ENCODE measurements at places on chromosomes 13 and 19. TPM values are rescaled to one million over a fixed set of nuclear protein-coding genes. Genes with fewer than 3 reads are reported as not detected.

The SHD gene
- total RNA-seq = not detected

The TTC9B gene
- total RNA-seq = not detected

The ZNF470 gene
- 0.77 TPM for total RNA-seq

The ZSCAN4 gene
- not detected for total RNA-seq

The ZFP36 gene
- total RNA-seq = 50.1 TPM

GRCh38 chr19:14115756-14116155 lies 1.8 kb downstream of the PRKACA start:
- no peak overlapping the region for H3K4me3 ChIP-seq
- peaks cover 16% of the 10 kb centered on the region for H3K4me1 ChIP-seq
- no peaks in the 10 kb centered on the region for H3K36me3 ChIP-seq
- no peak overlapping the region for H3K27ac ChIP-seq

GRCh38 chr19:461721-462551 lies 1.1 kb upstream of the SHC2 start:
- no peaks in the 10 kb centered on the region for H3K4me1 ChIP-seq
- no peak overlapping the region for H3K4me3 ChIP-seq
- H3K36me3 ChIP-seq = no peaks in the 10 kb centered on the region
- H3K27me3 ChIP-seq = no peaks in the 10 kb centered on the region
- DNase-seq = no peak
- H3K27ac ChIP-seq = no peak overlapping the region

DNA sequence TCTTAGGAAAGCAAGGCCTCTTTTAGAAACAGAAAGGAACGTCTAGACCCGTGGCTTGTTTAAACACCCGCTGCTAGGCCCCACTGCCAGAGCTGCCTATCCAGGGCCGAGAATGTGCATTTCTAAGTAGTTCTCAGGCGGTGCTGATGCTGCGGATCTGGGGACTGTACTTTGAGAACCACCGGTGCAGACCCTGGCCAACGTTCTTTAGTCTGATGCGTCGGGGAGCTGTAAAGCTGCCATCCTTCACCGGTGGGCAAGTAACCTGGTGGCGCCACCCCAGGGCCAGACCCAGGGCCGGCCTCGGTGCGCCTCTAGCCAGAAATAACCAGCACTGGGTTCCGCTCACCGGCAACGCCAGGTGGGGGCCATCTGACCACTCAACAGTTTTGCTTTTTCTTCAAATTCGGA lies 47.1 kb downstream of the TGDS start:
- no peaks in the 10 kb centered on the region for H3K4me1 ChIP-seq
- no peaks in the 10 kb centered on the region for H3K36me3 ChIP-seq
- no peaks in the 10 kb centered on the region for H3K27me3 ChIP-seq
- H3K4me3 ChIP-seq = peak overlapping the region; percentile 83

- no peak for DNase-seq
- no peak overlapping the region for H3K27ac ChIP-seq
- no peaks in the 10 kb centered on the region for H3K36me3 ChIP-seq
- peaks cover 5% of the 10 kb centered on the region for H3K4me1 ChIP-seq
- no peak overlapping the region for H3K4me3 ChIP-seq
- H3K27me3 ChIP-seq = no peaks in the 10 kb centered on the region
These were observed 130.3 kb upstream of the SERP2 start for GRCh38 chr13:44243198-44243857.

- no peak for DNase-seq
- H3K27ac ChIP-seq = no peak overlapping the region
- H3K27me3 ChIP-seq = no peaks in the 10 kb centered on the region
- H3K4me1 ChIP-seq = peaks cover 19% of the 10 kb centered on the region
These were observed 3.7 kb upstream of the ZNF444 start for GRCh38 chr19:56137405-56137804.

DNA sequence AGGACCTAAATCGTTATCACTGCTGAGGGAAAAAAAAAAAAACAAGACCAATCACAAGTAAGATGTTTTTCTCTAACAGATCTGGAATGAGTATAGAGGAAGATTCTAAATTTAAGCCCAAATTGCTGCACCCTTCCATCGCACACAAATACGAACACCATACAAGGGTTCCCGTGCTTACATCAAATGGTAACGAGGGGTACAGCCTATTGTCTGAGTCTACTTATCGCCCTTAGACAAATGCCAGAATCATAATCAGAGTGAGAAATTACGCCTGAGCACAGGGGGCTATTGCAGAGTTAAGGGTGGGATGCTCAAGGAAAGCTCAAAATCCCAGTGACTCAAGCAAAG lies 603 bp downstream of the ZC3H13 start:
- no peak for DNase-seq
- no peaks in the 10 kb centered on the region for H3K4me1 ChIP-seq
- H3K36me3 ChIP-seq = no peaks in the 10 kb centered on the region

DNA sequence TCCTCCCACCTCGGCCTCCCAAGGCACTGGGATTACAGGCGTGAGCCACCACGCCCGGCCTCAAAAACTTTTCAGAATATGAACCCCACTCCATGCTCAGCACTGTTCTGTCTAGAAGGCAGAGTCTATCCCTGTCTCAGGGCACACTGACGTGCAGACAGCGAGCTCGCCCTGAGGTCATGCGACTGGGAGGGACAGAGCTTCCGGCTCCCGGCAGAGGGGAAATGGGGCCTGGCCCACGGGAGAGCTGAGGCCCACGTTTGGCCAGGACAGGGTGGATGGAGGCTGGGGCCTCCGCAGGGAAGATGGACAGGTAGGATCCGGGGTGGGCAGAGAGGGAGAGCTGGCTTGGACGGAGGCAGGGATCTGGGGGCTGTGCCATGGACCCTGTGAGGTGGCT lies 2.8 kb upstream of the AZU1 start:
- DNase-seq = no peak
- H3K36me3 ChIP-seq = no peaks in the 10 kb centered on the region
- H3K27me3 ChIP-seq = no peaks in the 10 kb centered on the region
- no peak overlapping the region for H3K4me3 ChIP-seq

GRCh38 chr13:91291078-91291477 lies 56.4 kb upstream of the MIR17HG start:
- no peak for DNase-seq
- H3K4me1 ChIP-seq = no peaks in the 10 kb centered on the region
- H3K27ac ChIP-seq = no peak overlapping the region
- H3K4me3 ChIP-seq = no peak overlapping the region

DNA sequence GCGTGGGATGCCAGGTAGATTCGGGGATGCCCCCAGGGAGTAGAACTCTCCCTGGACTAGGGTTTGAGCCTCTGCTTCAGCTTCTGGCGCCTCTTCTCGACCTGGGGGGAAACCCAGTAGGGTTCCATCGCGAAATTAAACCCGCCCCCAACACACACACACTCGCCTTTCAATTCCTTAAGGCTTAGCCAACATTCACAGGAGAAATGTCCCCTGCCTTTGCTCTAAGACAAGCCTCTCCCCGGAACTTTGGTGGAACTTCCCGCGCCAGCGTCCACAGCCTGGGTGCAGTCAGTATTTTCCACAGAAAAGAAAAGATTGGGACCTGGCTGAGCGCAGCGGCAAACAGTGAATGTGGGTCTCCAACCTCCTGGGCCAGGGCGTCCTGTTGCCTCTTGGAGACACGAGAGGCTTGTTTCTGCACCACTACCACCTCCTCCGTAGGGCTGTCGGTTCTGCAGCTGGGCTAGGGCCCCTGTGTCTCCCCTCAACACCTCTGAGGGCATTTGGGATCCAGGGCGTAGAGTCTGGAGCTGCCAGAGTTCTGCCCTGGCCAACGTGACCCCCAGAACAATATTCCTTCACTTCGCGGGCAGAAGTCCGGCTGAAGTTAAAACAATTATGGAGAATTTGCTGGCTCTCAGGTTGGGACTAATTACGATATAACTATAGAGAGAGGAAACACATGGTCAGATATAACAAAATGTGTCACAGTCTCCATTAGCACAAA lies 3.2 kb downstream of the PDX1 start:
- H3K36me3 ChIP-seq = no peaks in the 10 kb centered on the region
- H3K27ac ChIP-seq = no peak overlapping the region
- no peak overlapping the region for H3K4me3 ChIP-seq
- H3K27me3 ChIP-seq = peaks cover 23% of the 10 kb centered on the region

DNA sequence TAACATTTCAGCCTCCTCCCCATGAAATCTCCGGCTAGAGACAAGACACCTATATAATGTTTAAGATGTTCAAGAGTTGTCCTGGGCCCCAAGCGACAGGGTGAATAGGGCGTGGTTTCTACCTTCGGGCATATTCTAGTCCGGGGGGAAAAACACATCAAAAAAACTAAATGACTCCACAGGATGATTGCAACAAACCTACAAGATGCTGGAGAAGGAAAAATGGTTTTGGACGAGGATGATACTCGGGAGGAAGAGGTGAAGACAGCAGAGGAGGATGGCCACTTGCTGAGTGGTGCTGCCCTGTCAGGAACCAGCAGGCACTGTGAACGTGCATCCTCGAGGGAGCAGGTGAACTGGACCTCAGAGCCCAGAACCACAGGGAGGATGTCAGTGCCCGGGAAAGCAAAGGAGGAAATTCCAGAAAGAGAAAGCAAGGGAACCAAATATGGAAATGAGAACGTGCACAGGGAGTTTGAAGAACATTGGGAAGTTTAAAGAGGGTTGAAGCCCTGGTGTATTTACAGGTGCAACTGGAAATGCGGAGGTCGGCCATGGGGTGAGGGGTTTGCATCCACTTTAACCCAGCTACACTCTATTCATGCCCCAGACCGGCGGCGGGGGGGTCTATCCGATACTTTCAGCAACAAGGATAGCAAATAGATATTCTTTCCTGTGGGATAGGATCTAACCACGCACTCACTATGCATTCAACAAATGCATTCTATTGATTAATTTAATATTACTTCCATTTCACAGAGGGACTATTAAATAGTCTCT lies 50.6 kb downstream of the COL4A1 start:
- no peak overlapping the region for H3K4me3 ChIP-seq
- H3K27ac ChIP-seq = no peak overlapping the region
- DNase-seq = no peak

All from GM12878 (cell line).